ENCODE measurements at places on chromosomes 12 and 14.

- no peak for DNase-seq
These were observed 1.4 kb downstream of the PLD4 start for GRCh38 chr14:104925855-104926609.

- no peak for DNase-seq
These were observed 52.2 kb downstream of the TESC start for GRCh38 chr12:117046861-117047530.

DNA sequence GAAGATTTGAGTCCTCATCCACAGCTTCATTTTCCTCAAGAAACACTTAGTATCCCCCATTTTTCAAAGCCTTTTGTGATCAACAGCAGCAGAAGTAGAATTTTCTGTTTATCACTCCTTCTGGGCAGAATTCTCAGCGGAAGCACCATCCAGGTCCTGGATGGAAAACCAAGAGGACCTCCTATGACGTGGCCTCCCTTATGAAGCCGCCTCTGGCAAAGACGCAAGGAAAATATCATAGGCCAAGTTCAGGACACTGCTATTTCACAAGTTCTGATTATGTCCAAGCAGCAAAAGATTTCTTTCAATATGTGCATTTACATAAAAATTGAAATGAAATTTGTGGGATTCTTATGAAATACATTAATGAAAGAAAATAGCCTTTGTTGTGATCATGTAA is 315.0 kb downstream of the SEC23A start:
- DNase-seq = no peak

DNA sequence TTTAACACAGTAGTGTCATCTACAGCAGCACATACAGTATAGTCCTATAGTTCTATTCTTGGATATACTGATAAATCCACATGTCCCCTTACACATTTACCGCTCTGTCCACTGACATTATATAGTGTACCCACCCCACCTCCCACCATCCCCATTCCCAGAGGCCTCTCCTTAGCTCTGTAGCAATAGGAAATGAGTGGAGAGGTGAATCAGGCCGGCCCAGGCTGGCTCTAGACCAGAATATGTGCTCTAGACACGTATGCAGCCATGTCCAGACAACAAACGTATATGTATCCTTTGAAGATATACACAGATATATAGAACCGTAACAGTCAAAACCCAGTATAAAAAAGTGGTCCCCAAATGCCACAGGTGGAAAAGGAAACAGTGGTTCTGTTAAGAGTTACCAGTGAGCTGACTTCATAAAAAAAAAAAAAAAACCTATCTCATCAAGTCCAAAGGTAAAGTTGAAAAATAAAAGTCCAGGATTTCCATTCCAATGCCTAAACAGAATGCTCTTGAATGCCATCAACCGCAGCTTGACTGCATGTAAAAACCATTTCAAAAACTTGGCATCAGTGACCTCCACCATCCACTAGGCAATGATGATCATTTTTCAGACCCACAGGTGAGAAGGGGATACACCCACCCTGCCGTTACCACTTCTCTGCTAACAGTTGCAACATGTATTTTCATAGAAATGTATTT is 16.7 kb downstream of the EGLN3 start:
- no peak for DNase-seq

- peak; percentile 77 for DNase-seq
These were observed 4.4 kb upstream of the DNAJC22 start for GRCh38 chr12:49342066-49342913.

DNA sequence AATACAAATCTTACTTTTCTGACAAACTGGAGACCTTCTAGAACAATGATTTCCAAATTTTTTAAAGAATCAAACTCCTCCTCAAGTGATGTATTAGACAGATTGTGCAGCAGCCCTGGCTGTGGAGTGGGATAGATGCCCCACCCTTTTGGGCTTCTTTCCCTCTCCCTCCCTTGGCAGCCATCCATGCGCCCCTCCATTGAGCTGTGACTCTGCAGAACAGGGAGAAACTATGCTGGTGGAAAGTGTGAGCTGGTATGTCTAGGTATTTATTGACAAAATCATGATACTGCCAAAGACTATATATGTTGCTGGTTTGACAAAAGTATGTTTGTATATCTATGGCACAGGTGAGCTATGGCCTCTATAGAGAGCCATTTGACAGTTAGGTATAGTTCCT is 138.5 kb downstream of the KTN1 start:
- DNase-seq = no peak

DNA sequence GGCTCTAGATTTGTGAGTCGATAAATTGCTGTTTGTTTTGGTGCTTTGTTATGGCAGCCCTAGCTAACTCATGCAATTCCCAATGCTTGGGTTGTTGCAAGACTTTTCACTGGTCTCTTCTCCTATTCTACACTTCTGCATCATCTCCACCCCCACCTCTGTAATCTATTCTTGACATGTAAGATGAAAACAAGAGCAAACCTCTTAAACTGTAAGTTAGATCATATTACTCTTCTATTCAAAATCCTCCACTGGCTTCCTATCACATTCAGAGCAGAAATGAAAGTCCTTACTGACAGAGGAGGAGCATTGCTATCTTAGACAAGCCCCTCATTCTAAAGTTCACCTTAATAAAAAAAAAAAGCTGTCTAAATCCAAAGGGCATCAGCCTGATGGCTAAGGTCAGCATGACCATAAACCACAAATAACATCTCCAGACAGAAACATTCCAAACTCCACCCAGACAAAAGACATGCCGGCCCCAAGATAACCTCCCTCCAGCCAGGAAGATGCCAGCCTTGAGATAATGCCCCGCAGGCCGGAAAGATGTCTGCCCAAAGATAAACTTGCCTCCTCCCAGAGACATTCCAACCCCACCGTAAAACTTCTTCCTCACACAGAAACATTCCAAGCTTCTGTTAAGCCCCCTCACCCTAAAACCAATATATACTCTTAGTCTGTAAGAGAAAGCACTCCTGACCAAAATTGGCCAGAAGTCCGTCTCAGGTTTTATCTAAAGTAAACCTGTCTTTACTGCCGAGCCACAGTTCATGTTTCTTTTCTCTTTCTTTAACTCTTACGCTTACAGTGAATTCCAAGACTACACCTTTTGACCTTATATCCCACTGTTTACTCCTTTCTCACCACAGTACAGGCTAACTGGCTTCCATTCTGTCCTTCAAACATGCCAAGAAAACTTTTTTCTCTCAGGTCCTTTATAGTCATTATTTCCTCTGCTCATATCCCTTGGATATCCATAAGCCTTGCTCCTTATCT is 308.9 kb downstream of the KCNH5 start:
- DNase-seq = no peak

DNA sequence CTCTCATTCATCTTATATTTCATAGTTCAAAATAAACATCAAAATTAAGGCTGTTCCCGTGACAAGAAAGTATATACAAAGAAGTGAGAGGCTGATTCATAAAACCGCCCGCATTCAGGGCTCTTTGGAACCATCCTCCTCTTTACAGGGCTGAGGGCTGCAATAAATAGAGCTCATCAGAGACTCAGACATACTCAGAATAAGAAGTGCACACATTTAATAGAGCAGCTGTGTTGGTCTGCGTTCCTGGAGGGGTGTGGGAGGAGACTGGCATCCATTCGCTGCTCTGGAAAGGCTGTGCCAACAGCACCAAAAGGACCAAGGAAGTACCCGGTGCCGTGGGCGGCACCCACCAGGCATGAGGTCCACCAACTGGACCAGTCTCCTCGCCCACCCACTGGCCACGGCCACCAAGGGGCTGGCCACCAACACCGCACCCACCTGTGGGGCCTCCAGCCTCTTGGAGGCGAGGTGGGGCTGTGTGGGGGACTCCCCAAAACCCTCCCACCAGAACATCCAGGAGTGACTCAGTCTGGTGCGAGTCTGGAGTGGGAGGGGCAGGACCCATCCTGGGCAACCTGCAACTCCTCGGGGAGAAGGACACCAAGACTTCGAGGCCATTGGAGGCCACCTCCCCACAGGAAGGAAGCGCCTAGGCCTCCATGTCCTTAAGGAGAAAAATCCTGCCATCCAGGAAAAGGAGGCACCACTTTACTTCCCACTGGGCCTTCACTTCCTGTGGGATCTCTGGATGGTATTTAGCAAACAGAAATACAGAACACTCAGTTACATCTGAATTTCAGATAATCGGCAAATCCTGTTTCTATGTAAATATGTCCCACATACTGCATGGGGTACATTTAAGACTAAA is 32.7 kb downstream of the VCPKMT start:
- DNase-seq = no peak

GRCh38 chr12:1496162-1496900 is 98.0 kb downstream of the FBXL14 start:
- no peak for DNase-seq

DNA sequence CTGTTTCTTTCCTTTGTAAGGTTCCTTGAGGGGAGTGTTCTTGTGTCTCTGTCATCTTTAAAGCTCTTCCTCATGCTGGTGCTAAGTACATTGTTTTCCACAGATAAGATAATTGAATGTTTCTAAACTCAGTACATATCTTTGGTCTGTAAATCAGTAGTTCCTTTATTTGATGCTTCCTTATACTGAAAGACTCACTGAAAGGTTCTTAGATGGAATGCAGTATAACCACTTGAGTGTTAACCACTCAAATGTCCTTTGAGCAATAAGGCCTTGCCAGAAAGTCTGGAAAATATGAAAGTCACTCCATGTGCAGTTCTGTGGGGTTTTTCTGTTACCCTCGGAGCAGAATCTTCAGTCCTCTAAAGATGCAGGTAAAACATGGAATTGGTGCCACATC is 23.0 kb upstream of the RNU6-8 start:
- DNase-seq = no peak

DNA sequence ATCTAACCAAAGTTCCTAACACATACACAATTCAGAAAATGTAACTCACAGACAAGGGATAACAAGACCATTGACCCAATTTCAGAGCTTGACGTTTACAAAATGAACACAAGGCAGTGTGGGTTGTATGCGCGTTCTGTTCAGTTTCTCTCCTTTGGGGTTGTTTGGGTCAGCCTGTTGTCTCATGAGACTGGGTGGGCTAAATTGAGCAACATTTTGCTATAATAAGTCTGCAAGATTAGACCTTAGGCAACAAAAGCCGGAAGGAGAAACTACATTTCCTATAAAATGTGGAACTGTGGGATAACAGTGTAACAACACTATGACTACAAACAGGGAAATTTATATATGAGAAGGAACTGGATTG is 18.8 kb upstream of the LTA4H start:
- DNase-seq = no peak

- no peak for DNase-seq
These were observed 143.7 kb downstream of the AACS start for GRCh38 chr12:125208942-125209341.

GRCh38 chr12:132436791-132437251 is 53.1 kb upstream of the FBRSL1 start:
- no peak for DNase-seq

DNA sequence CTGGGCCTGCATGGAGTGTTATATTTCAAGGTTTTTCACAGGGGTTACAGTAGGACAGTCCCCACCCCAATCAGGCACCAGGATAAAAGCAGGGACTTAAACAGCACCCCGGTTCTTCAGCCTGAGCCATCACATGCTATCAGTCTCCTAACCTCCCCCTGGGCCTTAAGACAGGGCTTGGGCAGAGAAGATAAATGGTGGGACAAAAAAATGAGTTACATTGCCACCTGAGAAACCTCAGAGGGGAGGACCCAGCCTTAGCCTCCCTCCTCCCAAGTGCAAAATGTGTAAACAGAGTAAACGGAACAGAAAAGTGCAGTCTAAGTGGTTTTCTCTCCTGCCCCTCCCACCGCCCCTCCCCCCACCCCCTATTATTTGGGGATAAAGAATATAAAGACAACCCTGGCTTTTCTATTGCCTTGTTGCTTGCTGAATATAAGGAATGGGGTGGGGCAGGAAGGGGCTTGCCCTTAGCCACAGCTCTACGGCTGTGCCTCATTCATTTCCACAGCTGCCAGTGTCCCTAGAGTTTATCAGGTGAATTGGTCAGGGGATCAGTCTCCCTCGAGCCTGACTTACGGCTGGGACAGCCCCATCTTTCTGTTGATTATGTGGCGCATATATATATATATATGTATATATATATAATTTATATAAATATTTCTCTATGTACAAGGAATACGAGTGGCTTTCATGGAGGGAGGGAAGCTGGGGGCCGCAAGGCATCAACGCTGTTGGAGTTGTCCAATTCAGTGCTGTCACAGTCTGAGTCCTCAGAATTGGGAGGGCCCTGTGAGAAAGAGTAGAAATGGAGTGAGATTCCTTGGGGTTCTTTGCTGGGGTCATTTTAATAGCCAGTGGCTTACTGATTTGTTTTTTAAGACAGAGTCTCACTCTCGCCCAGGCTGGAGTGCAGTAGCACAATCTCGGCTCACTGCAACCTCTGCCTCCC is 18.5 kb downstream of the MAP3K12 start:
- no peak for DNase-seq

GRCh38 chr14:59103396-59103795 is 85.1 kb upstream of the DAAM1 start:
- no peak for DNase-seq

- peak; percentile 23 for DNase-seq
These were observed 1.4 kb upstream of the SAV1 start for GRCh38 chr14:50669441-50669986.

DNA sequence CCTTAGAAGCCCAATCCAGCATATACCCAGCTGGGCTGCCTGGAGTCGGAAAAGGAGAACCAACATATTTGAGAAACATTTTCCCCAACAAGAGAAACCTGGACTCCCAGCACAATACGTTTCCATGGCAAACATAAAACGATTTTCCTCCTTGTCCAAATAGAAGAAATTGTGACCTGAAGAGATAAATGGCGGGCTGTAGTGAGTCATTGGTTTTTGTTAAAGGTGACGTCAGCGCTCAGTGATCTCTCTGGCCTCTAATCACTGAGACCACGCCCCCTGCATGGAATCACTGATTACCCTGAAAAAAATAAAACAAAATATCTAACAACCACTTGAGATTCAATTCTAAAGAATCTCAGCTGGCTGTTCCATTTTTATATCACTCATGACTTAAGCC is 6.0 kb downstream of the CCDC60 start:
- no peak for DNase-seq

DNA sequence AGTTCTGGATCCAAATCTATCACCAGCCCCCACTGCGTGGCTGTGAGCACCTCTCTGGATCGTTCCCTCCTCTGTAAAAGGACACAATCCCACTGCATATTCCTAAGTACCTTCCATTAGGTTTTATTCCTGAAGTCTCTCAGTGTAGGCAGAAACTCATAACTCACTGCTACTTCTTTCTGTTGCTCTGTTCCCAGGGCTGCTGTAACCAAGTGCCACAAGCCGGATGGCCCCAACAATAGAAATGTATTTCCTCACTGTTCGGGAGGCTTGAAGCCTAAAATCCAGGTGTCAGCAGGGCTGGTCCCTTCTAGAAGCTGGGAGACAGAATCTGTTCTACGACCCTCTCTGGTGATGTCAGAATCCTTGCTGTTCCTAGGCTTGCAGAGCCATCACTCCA is 24.9 kb downstream of the FOXN3 start:
- DNase-seq = no peak

- no peak for DNase-seq
These were observed 23.8 kb downstream of the OAS2 start for GRCh38 chr12:113002155-113002554.

- no peak for DNase-seq
These were observed 101.1 kb upstream of the PLEKHG7 start for GRCh38 chr12:92601680-92602079.

All from G401 (cell line).